ENCODE measurements at places on chromosomes 16 and 17. TPM values are rescaled to one million over a fixed set of nuclear protein-coding genes. Genes with fewer than 3 reads are reported as not detected.

- no peaks in the 10 kb centered on the region for H3K27me3 ChIP-seq
- H3K27ac ChIP-seq, result no peak overlapping the region
Measured at GRCh38 chr17:73738751-73739575, 94.7 kb upstream of the SDK2 start.

DNA sequence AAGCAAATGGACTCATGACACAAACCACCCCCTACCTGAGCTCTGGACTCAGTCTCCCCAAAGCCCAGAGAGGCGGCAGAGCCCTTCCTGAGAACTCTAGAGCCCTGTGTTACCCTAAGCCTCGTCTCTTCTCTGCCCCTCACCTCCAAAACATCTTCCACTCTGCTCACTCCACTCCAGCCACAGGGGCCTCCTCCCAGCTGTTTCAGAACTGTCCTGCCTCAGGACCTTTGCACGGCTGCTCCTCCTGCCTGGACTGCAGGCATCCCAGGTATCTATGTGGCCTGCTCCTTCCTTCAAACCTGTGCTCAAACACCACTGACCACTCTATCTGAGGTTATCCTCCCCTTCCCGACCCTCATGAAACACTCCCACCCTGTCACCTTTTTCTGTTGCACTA lies 12.9 kb upstream of the LITAF start:
- no peaks in the 10 kb centered on the region for H3K27me3 ChIP-seq
- peaks cover 45% of the 10 kb centered on the region for H3K4me1 ChIP-seq
- no peaks in the 10 kb centered on the region for H3K36me3 ChIP-seq
- H3K27ac ChIP-seq, result no peak overlapping the region
- DNase-seq, result no peak
- H3K4me3 ChIP-seq, result no peak overlapping the region

- no peaks in the 10 kb centered on the region for H3K27me3 ChIP-seq
- no peak overlapping the region for H3K27ac ChIP-seq
- H3K36me3 ChIP-seq, result peaks cover 9% of the 10 kb centered on the region
- H3K4me3 ChIP-seq, result no peak overlapping the region
Measured at GRCh38 chr17:30160419-30161172, 44.0 kb downstream of the NSRP1 start.

GRCh38 chr17:30340801-30341356 lies 7.0 kb upstream of the TMIGD1 start:
- no peak overlapping the region for H3K4me3 ChIP-seq
- DNase-seq, result no peak
- H3K27ac ChIP-seq, result peak overlapping the region; percentile 26
- peaks cover 14% of the 10 kb centered on the region for H3K4me1 ChIP-seq

DNA sequence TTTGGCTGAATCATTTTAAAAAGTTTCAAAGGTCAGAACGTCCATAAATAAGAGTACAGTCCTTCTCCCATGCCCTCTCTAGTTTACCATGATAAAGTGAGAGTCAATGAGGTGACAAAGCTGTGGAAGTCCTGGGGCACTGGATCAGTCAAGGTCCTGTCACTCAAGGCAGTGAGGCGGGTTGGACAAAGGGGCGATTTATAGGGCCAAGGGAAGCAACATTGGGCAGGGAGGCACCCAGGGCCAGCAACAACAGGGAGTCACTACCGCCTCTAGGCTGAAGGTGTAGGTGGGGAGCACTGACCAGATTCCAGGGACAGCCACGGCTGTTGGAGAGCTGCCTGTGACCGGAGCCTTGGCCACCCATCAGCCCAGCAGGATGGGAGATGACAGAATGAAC lies 28.6 kb upstream of the DYNLL2 start:
- H3K36me3 ChIP-seq, result no peaks in the 10 kb centered on the region
- no peaks in the 10 kb centered on the region for H3K4me1 ChIP-seq

GRCh38 chr16:27993587-27993986 lies 69.9 kb downstream of the GSG1L start:
- no peak for DNase-seq
- H3K27me3 ChIP-seq, result no peaks in the 10 kb centered on the region
- H3K4me3 ChIP-seq, result no peak overlapping the region
- H3K36me3 ChIP-seq, result no peaks in the 10 kb centered on the region
- H3K27ac ChIP-seq, result no peak overlapping the region

- H3K27ac ChIP-seq, result no peak overlapping the region
- no peaks in the 10 kb centered on the region for H3K36me3 ChIP-seq
- H3K27me3 ChIP-seq, result no peaks in the 10 kb centered on the region
- H3K4me3 ChIP-seq, result peak overlapping the region; percentile 79
- peaks cover 28% of the 10 kb centered on the region for H3K4me1 ChIP-seq
Measured at GRCh38 chr17:16491131-16491702, 776 bp downstream of the LRRC75A start.

The FBXL16 gene
- total RNA-seq, result not detected

DNA sequence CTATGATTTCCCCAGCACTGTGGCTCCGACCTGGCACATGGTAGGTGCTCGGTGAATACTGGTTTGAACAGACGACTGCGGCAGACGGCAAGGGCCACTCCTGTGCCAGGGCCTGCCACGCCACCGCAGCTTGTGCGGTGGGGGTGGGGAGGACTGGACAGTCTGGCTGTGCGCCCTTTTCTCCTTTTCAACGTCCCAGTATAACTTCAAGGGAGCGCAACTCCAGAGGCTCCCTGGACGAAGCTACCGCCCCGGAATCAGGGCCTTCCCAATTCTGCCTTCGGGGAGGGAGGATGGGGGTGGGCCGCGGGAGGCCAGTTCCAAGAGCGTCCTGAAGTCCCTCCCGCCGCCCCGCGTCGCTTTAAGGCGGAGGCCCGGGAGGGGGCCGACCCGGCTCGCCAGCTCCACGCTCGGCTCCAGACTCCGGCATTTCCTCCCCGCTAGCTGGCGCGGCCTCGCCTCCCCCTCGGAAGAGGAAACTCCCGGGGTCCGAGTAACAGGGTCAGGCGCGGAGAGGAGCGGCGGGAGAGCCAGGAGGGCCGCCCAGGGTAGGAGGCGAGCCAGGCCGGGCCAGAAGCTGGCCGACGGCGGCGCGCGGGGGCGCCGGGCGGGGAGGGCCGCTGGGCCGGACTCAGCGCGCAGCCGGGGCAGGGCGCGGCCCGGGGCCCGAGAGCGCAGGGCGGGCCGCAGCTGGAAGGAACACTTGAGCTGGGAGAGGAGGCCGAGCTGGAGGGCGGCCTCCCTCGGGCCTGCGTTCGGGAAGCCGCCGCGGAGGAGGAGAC lies at the start of gene ITPRIPL2:
Gene ITPRIPL2 (plus strand): TSS at position 388 of the 782 bp plus-strand sequence. CDS start 498 bp downstream, outside the sequence.
- peak within 1 kb of the TSS; percentile 98 for H3K27ac ChIP-seq
- peaks cover 46% of the 10 kb centered on the region for H3K4me1 ChIP-seq
- peak; percentile 69 for DNase-seq
- no peaks in the 10 kb centered on the region for H3K27me3 ChIP-seq
- H3K36me3 ChIP-seq, result peaks cover 8% of the 10 kb centered on the region

GRCh38 chr17:80018917-80019651 lies 16.6 kb downstream of the TBC1D16 start:
- H3K4me3 ChIP-seq, result no peak overlapping the region
- no peaks in the 10 kb centered on the region for H3K36me3 ChIP-seq
- no peak overlapping the region for H3K27ac ChIP-seq
- no peaks in the 10 kb centered on the region for H3K4me1 ChIP-seq

GRCh38 chr16:46721885-46722284 lies 26.3 kb downstream of the MYLK3 start:
- H3K27ac ChIP-seq, result no peak overlapping the region
- no peaks in the 10 kb centered on the region for H3K4me1 ChIP-seq
- H3K27me3 ChIP-seq, result no peaks in the 10 kb centered on the region
- no peaks in the 10 kb centered on the region for H3K36me3 ChIP-seq
- DNase-seq, result no peak
- no peak overlapping the region for H3K4me3 ChIP-seq

All from thoracic aorta (tissue), 2 donors.